ENCODE measurements at places on chromosomes 6 and 20.
A peak's percentile ranks its signal among the peaks of the same experiment; 100 is the strongest.

- DNase-seq, result no peak
Observed at GRCh38 chr6:154012852-154013251, 26.2 kb upstream of the OPRM1 start.

DNA sequence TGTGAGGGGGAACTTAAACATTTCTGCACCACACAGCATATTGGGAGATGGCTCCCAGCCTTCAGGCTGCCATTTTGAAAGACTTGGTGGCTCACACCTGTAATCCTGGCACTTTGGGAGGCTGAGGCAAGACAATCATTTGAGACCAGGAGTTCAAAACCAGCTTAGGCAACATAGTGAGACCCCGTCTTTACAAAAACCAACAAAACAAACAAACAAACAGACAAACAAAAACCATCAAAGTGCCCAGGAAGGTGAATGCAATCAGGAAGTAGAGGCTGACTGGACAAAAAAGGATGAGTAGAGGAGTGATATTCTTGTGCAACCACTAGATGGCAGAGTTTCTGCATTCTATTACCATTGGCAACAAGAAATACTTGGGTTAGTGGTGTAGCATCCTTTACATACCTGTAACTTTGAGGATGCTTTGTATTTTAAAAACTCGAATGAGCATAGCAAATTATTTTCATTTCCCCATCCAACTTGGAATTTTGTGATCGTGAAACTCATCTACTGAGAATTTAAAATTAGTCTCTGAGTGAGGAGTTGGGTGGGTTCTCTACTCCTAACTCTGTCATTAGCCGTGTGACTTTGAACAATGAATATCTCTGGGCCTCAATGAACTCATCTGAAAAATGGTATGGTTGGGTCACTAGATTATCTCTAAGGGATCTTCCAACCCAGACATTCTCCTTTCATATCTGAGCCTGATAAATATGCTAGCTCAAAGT, 84.4 kb downstream of the CRYBG1 start:
- DNase-seq, result no peak

- no peak for DNase-seq
Observed at GRCh38 chr20:34549291-34549928, 9.1 kb upstream of the MAP1LC3A start.

- no peak for DNase-seq
Observed at GRCh38 chr20:884983-885952, 30.9 kb downstream of the ANGPT4 start.

GRCh38 chr6:142617158-142617557, 315.4 kb downstream of the ADGRG6 start:
- no peak for DNase-seq

DNA sequence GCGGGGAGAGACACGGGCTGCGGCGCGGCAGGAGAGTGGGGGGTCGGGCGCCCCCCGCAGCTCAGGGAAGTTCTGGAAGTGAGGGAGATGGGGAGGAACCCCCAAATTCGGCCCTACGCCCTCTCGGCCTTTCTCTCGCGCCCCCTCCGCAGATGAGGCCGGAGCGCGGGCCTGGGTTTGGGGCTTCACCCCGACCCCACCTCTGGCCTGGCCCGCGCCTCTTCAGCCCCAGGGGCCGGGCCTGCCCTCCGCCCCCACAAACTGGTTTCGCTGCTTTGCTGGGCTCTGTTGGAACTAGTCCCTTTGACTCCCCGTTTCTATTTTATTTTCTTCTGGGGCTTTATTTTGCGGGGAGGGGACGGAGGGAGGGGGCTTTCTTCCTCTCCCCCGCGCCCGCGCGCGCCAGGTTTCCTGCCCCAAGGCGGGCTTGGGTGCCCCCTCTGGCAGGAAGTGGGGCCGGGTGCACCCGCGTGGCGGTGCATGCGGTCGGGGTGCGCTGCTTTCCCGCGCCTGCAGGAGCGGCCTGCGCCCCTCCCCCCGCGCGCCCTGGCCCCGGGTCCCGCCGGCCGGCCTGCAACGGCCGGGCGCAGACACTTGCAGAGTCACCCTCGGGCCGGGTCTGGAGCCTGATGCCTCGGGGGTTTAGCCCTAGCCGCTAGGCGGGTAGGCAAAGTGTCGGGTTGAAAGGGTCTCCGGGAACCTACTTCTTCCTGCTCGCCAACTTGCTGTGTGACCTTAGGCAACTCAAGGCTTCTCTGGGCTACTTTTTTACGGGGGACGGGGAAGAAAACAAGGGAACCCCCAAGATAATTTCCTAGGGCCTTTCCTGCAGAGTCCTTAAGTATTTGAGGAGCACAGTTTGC, 1.3 kb downstream of the HMGA1 start:
- peak; percentile 61 for DNase-seq

DNA sequence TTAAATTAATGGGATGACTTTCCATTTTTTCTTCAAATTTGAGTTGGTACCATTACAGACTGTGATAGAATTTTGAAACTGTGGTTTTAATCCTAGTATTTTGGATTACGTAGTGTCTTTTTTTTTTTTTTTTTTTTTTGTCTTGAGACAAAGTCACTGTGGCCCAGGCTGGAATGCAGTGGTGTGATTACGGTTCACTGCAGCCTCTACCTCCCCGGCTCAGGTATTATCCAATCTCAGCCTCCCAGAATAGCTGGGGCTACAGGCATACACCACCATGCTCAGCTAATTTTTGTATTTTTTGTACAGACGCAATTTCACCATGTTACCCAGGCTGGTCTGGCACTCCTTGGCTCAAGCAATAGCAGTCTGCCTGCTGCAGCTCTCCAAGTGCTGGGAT, 87.1 kb downstream of the SOX4 start:
- DNase-seq, result no peak

GRCh38 chr20:46243707-46244628, 64.3 kb downstream of the CDH22 start:
- DNase-seq, result no peak

DNA sequence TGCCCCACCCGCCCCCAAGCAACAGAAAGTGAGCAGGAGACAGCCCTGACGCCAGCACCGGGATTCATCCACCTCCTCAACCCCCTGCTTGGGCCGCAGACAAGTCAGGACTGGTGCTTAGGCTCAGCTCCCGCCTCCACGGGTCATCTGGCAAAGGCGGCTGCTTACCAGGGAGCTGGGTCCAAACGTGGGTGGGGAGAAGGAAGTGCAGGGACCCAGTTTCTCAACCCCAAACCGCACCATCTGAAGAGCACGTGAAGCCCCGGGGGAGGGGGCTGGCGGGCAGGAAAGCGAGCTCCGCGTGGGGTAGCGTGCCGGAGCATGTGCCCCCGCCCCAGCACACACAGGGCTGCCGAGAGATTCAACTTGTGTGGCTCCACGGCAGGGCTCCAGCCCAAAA, 87.2 kb downstream of the BMP7 start:
- no peak for DNase-seq

- DNase-seq, result no peak
Observed at GRCh38 chr6:57116776-57117175, 26.8 kb downstream of the ZNF451 start.

GRCh38 chr6:157328108-157328692, 4.9 kb upstream of the TMEM242 start:
- no peak for DNase-seq

- no peak for DNase-seq
Observed at GRCh38 chr6:43107344-43108062, 31.4 kb downstream of the PTK7 start.

DNA sequence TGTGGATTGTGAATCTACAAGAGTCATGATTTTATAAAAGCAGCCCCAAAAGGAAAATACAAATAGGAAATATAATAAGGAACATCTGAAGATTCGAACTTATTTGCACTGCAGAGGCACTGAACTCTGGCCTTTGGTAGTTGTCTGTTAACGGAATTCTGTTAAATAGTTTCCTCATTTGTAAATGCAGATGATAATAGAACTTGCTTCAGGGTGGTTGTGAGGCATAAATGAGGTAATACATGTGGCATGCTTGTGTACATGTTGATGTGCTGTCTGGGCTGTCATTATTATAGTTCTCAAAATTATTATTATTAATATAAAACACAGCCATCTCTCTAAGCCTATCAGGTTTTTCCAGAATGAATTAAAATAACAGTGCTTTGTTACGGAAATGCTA, 302.0 kb downstream of the NRN1 start:
- DNase-seq, result no peak

DNA sequence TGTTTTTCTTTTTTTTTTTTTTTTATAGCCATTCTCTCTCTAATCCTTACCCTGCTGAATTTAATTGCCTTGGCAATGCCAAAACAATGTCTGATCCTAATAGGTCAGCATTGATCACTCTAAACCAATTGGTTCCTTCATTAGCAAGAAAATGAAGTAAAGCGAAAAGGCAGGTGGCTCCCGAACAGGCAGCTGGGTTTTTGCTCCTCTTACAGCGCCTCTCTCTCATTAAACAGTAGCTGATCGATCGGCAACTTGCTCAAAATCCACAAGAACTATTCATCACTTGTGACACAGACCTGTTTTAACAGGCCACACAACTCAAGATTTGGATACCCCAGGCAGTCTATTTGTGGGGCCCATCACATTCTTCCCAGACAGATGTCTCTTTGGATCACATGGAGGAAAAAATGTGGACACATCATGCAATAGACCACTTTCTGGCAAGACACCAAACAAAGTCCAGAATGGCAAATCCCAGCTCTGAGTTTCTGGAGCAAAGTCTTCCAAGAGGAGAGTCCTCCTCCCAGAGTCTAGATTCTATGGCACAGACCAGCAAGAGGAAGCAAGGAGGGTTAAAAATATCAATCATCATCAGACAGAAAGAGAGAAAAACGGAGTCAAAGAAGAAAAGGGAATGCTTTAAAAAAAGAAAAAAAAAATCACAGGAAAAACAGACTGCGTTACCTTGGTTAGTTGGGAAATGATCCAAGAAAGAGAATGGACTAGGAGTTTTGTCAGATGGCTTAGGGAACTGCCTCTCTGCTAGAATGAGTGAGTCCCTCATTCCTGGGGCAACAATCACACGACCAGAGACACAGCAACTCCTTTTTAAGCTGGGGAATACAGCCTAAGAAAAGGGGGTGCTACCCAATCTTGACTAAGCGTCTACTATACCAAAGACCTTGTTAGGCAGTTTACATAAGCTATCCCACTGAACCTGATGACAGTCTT, 247.8 kb downstream of the BTBD9 start:
- no peak for DNase-seq

DNA sequence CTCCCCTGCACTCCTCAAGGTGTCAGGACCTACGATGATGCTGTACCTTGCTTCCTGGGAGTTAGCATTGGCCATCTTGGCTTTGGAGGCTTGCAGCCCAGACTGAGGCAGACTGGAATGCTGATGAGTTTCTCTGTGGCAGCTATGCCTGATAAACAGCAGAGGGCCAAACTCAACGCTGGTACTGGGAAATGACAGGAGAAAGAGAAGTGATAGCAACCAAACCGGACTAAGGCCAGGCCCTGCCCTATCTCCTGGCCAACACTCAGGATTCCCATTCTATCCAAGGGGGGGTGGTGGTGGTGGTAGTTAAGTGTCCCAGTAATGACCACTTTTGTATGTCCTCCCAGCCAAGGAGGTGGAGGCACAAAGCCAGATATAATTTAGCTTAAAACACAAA, 90.0 kb upstream of the DTNBP1 start:
- DNase-seq, result no peak

DNA sequence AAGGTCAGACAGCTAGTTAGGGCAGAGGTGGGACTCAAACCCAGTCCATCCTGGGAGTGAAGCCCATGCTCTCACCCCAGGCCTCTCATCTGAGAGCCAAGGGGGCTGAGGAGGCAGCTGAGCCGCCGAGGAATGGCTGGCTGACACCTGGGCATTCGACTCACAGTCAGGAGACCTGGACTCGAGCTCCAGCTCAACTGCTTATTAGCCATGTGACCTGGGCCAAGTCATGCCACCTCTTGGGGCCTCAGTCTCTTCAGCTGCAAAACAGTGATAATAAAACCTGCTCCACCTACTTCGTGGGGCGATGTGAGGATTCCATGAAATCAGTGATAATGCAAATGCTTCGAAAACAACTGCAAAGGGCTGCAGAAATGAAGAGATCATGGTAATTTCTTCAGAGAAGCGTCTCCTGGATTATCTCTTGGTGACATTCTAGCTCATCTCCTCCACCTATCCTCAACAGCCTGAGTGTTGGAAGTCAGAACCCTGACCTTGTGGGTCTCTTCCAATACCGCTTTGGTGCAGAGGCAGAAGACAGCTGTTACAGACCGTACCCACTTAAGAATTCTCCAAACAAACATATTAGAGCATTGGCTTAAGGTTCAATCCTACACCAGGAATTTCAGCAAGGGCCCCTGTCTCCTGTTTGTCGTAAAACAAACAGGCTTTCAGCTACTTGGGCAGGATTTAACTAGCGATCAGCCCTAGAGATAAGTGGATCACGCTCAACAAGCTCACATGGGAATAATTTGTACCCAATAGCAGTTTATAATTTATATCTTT, 60.0 kb upstream of the PIM1 start:
- DNase-seq, result no peak

- no peak for DNase-seq
Observed at GRCh38 chr6:124294574-124295200, 491.0 kb downstream of the NKAIN2 start.

DNA sequence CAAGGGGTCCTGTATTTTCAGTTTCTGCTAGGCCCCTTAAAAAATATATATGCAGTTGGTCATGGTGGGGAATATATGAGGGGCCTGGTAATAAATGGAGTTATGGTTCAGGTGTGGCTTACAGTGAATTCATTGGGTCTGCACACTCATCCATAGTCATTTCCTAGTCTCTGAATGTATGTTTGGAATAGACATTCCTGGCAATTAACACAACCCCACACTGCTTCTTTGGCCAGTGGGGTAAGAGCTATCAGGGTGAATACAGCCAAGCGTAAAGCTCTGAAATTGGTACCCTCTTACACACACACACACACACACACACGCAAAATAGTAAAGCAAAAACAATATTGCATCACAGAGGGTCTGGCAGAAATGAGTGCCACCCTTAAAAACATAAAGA, 56.5 kb downstream of the QRSL1 start:
- no peak for DNase-seq

- DNase-seq, result no peak
Observed at GRCh38 chr6:105896052-105896820, 189.9 kb upstream of the PRDM1 start.

DNA sequence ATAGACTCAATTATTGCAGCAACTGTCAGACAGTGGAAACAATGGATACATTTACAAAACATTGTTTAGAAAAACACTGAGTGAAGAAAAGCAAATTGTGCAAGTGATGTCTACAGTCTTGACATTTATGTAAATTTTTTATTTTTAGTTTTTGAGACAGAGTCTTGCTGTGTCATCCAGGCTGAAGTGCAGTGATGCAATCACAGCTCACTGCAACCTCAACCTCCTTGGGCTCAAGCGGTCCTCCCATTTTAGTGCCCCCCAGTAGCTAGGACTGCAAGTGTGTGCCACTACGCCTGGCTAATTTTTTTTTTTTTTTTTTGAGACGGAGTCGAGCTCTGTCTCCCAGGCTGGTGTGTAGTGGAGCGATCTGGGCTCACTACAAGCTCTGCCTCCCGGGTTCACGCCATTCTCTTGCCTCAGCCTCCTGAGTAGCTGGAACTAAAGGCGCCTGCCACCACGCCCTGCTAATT, 9.7 kb downstream of the CNBD2 start:
- DNase-seq, result no peak
